ENCODE measurements at places on chromosomes 3 and 15.

DNA sequence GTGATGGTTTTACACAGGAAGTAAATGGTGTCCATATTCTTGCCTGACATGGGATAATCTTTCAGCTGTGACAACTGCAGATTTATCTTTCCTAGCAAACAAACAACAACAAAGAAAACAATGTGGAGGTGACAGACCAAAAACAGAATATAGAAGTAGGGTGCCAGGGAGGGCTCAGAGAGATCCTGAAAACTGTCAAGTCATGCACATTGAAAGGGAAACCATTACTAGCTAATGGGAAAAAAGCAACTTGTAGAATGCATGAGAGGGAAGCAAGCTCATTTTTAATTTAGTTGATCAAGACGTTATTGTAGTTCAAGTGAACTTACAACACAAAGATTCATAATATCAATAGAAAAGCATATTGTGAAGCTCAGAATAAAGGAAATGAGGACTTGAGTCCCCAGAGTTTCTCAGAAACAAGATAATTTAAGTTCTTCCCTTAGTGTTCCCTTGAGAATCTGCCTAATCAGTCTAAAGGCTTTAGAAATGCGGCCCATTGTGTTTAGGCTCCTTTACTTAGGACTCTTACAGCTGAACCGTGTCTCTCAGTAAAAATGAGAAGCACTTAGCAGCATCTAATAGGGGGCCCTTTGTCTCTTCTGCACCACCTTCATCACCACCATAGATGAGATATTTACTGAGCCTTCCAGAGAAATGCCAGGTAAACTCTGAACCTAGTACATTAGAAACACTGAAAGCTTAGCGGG is 115.6 kb upstream of the CADPS start:
- DNase-seq = no peak

- DNase-seq = no peak
Measured at GRCh38 chr3:16060358-16060852, 114.1 kb upstream of the GALNT15 start.

GRCh38 chr3:161821591-161821990 is 325.0 kb downstream of the OTOL1 start:
- no peak for DNase-seq

- DNase-seq = no peak
Measured at GRCh38 chr3:192399767-192400166, 327.6 kb downstream of the FGF12 start.

GRCh38 chr3:115576325-115576875 is 46.9 kb upstream of the GAP43 start:
- no peak for DNase-seq

DNA sequence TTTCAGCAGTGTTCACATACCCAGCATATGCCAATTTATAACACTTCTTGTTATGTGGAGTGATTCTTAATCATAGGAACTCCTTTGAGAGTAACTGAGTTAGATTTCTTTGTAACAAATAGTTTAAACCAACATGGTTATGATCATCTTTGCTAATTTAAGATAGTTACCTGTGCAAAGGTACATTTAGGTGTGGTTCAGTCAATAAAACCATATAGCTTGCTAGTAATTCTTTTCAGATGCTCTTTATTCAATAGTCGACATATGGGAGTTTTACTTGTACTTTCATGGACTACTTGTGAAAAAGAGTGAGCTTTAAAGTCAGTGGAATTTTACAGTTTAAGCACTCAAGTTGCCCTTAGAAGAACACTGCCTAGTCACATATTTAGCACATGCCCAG is 5.2 kb downstream of the DNAJC13 start:
- no peak for DNase-seq

DNA sequence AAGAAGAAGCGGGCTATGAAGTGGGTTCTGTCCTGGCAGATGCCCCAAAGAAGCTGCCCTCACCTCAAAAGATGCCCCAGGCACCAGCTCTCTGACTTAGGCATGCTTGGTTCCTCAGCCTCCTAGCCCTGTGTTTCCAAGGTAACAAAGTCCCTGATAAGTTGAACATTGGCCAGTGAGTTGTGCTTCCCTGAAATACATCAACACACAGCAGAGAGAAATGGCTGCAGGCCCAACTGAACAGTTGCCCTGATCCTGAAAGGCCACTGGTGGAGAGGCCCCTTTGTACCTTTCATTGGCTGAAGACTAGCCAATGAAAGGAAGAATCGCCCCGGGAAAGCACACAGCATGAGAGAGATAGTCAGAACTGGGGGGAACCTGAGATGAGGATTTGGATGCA is 169.9 kb upstream of the CTNNB1 start:
- no peak for DNase-seq

DNA sequence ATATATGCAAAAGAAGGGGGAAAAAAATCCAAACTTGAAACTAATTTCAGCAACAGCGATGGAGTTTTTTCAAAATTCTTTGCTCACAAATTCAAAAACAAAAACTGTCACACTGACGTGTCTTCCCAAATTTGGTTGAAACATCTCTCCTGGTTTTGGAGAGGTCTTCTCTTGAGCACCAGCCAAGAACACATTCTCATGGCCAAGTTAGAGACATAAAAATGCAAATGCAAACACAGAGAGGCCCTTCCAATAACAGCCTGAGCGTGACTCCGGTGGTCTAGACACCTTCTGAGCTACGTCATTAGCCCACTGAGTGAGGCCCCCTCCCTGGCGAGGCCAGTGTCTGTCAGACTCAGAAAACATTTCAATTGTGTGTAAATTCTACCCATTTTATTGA is 436.0 kb upstream of the PROK2 start:
- no peak for DNase-seq

DNA sequence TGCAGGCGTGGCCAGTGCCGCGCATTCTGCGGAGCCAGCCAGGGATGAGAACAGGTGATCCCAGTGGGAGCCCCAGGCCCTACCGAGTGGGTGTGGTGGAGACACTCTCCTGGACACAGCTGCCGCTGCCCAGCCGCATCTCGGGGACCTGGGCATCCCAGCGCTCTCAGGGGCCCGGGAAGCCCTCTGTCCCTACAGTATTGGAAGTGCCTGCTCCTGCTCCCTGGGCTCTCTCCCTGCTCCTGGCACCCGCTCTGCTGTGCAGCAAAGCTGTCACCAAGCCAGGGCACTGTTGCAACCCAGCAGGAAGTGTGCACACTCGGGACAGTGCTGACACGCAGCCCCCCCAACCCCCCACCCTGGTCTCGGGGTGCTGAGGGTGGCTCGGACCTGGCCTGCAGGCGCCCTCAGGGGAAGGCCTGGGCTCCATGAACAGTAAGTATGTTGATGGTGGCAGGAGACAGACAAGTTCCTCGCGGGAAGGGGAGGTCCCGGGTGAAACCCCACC is 1177.4 kb upstream of the GBE1 start:
- peak; percentile 8 for DNase-seq

DNA sequence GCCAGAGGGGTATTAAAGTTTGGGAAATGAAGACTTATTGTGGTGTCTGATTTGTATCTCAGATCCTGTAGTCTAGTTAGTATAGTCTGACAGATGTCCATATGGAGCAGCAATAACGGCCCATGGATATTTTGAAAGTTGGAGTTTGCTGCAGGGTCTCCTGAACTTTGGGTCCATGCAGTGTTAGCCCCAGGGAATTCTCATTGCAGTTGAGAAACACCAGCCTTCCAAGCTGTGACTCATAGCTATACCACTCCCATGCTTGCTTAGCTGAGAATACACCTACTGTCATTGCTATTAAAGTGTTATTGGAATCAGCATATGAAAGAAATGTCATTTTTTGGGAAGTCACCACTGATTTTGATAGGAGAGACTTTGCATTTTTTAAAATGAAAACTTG is 29.2 kb downstream of the TMOD2 start:
- no peak for DNase-seq

- DNase-seq = no peak
Measured at GRCh38 chr3:54243960-54244682, 121.8 kb downstream of the CACNA2D3 start.

GRCh38 chr3:49794926-49795905 is 4.5 kb downstream of the CDHR4 start:
- no peak for DNase-seq

DNA sequence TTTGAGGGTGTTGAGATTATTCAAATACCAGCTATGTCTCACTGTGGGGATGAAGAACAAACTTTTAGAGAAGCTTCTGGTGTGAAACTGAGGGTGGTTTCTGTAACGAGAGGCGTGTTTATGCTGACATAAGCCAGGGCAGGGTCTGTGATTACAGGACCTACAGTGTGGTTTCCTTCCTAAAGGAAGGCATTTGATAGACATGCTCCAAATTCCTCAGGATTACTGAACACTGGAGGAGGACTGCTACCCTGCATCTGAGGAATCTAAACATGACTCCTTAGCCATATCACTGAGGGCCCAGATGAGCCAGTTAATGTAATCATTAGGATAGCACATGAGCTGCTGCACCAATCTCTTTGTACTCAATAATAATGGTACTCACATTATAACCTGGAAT is 328.4 kb upstream of the UMPS start:
- DNase-seq = no peak

GRCh38 chr15:101349047-101349951 is 54.3 kb upstream of the SNRPA1 start:
- no peak for DNase-seq

GRCh38 chr3:38397320-38397719 is 50.7 kb downstream of the XYLB start:
- DNase-seq = no peak

DNA sequence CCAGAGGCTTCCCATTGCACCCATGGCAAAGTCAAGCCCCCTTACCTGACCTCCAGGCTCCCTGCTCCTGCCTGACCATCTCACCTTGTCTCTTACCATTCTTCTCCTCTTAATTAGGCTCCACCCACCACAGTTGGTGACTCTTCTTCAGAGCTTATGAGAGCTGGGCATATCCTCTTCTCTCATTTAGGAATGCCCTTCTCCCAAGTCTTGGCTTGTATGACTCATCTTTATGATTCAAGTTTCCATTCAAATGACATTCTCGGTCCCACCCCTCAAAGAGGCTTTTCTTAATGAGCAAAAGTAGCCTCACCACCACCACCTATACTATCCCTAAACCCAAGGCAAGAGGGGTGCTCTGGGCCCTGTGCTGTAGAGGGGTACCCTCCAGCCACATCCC is 55.3 kb upstream of the NUDT16 start:
- no peak for DNase-seq

DNA sequence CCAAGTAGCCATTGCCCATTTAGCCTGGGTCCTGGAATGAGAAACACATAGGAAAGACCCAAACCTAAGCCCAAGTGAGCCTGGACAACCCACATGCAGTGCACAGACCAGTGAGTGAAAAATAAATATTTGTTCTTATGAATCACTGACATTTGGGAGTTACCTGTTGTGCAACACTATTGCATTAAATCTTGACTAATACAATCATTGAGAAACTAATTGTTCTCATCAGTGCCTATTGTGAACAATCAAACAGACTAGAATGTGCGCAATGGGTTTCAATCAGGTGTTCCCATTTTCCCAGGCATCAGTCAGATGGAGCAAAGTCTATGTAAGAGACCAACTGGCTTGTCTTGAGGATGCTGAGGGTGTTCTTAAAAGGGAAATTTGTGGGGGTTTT is 54.7 kb upstream of the CNOT10 start:
- DNase-seq = no peak

- no peak for DNase-seq
Measured at GRCh38 chr3:114904633-114905032, 242.5 kb downstream of the ZBTB20 start.

DNA sequence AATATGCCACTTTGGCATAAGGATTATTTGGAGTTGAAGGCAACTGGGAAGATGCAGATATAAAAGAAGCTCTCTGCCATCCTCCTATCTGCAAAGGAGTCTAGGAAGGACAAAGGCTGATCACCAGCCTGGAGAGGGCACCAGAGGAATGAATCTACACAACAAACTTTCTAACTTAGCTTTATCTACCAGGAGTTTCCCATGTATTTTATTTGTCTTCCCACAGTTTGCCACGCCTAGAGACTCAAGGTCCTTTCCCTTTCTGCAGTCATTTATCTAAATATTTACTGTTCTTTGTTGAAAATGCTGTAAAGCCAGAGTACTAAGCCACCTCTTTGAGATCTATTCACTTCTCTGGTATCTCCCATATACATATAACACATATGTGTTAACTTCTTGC is 32.2 kb downstream of the GPR176 start:
- DNase-seq = no peak

DNA sequence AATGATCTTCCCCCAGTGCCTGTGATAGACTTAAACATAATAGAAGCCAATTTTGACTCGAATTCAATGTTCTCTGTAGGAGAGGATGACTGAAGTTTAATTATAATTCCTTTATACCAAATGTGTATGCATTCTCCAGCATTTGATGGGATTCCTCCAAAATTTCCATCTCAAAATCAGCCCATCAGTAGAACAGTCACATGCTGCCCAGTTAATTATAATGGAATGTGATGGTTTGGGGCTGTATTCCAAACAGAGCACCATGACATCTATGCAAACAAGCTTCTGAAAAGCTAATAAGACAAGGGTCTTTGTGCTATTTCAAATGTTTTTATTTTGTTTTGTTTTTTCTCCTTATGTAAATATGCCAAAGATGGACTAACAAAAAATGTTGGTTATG is 127.7 kb upstream of the SPATA16 start:
- no peak for DNase-seq
